ENCODE measurements at places on chromosomes 12 and 14.

DNA sequence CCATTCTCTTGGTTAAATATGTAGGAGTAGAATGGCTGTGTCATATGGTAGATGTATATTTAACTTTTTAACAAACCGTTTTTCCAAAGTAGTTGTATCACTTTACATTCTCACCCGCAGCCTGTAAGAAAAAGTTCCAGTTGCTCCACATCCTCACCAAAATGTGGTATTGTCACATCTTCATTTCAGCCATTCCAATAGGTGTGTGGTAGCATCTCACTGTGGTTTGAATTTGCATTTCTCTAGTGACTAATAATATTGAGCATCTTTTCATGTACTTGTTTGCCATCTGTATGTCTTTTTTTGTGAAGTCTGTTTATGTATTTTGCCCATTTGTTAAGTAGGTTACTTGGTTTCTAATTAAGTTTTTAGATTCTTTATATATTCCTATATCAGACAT, 78.6 kb downstream of the TBK1 start:
- no peak for DNase-seq

DNA sequence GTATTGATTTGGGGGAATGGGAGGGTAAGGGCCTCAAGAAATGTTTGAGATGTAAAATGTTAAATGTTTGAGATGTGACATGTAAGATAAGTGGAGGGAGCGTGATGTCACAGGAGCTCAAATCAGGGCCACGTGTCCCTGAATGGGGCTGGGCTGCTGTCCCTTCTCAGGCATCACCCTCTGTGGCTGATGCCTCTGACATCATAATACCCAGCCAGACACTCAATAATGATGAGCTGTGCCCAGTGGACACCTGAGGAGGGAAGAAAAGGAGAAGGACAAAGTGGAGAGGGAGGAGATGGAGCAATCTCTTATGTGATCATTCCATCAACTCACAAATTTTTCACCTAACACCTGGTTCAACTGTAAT, 120.8 kb downstream of the SAMD4A start:
- DNase-seq, result no peak

GRCh38 chr12:111887926-111888745, 46.1 kb downstream of the MAPKAPK5 start:
- no peak for DNase-seq

GRCh38 chr12:30095511-30095910, 311.8 kb upstream of the TMTC1 start:
- no peak for DNase-seq

GRCh38 chr12:80472911-80473500, 29.0 kb downstream of the PTPRQ start:
- no peak for DNase-seq

- no peak for DNase-seq
Observed at GRCh38 chr14:77032491-77032843, 4.0 kb upstream of the IRF2BPL start.

GRCh38 chr12:13318231-13319015, 121.9 kb downstream of the EMP1 start:
- no peak for DNase-seq

DNA sequence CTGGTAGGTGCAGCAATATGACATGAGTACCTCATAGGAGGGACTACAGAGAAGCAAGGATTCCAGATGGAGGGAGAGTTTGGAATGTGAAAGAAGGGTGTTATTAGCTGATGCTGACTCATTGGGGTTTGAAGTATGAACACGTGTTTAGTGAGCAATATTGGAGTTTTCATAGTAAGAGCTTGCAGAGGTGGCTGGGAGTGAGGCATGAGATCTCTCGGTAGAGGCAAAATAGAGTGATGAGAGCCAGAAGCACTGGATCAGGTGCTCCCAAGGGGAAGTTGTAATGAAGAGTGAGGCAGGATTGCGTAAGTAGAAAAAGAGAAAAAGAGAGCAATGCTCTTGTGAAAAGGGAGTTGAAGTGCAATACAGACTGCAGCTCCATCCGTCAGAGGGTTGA, 42.1 kb downstream of the MGST1 start:
- no peak for DNase-seq

DNA sequence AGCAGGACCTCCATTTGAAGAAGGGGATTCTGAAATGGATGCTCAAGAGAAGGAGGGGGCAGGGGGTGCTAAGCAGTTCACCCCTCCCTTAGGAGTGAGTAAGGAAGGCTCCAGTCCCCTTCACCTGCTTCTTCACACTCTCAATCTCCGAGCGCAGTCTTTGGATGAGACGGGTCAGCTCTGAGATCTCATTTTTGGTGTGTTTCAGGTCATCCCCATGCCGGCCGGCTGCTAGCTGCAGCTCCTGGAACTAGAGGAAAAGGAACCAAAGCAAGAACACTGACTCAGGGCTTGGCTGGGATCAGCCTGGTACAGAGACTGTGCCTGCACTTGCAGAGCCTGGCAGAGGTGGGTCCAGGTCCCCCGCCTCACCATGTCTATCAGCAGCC, 7.3 kb downstream of the KRT73 start:
- DNase-seq, result no peak

DNA sequence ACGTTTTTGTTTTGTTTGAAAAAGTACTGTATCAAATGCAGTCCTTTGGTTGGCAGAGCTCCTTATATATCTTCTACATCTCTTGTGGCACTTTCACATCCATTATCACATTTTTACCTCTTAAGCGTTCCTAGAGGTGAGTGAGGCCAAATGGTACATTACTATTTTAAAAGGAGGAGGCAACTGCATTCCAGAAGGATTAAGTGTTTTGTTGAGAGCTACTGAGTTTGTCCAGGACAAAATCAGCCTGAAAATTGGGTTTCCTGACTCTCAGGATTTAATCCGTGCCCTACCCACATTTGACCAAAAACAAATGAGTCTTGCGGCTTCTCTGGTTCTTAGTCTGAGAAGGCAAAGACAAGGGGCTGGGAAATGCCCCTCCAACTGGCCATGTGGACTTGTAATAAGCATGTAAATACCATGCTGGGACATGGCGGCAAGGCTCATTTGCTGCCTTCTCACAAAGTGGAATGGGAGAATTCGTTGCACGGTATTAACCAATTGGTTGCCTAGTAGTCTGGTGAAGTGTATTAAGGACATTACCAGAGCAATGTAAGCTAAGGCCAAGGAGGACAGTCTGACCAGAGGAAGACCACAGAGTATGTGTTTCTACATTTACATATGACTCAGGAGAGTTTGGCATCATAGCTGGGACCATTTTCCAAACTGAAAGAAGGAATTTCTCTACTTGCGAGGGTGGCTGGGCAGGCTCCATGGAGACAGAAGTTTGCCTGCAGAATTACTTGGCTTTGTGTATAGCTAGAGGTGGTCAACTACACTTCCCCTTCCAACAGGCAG, 175.8 kb upstream of the PLXNC1 start:
- no peak for DNase-seq

DNA sequence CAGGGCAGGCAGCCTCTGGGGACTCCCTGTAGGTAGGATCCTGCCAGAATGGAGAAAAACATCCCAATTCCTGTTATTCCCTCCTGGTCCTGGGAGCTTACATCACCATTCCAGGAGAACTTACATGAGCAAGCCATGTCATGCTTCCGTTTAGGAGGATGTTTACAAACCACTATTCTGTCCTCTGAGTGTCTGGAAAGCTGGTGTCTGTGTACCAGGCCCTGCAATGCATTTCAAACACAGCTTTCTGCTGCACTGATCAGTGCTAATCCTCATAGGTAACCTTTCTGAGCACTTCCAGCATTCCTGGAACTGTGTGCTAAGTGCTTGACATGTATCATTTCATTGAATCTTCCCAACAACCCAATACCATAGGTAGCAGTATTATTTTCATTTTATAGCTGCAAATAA, 19.8 kb upstream of the MAP1LC3B2 start:
- DNase-seq, result no peak

DNA sequence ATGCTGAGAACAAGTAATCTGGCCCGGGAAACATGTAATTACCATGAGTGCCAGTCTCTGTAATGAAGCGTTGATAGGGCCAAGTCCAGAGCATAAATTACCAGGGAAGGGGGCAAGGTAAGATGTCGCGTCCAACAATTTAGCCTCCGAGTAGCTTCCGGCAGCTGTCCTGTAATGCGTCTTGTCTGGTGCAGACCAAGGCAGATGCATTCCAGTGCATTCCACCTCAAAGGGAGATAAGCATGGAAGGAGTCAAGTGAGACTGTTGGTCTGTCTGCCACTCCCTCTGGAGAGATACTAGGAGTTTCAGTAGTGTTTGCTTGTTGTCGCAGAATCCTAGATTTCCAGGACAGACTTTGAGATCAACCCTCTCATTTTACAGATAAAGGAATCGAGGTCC, 218.3 kb downstream of the AACS start:
- DNase-seq, result no peak

GRCh38 chr12:2035431-2036055, 17.2 kb upstream of the CACNA1C start:
- no peak for DNase-seq

- DNase-seq, result peak; percentile 89
Observed at GRCh38 chr12:108803428-108804105, 53.8 kb downstream of the SSH1 start.

DNA sequence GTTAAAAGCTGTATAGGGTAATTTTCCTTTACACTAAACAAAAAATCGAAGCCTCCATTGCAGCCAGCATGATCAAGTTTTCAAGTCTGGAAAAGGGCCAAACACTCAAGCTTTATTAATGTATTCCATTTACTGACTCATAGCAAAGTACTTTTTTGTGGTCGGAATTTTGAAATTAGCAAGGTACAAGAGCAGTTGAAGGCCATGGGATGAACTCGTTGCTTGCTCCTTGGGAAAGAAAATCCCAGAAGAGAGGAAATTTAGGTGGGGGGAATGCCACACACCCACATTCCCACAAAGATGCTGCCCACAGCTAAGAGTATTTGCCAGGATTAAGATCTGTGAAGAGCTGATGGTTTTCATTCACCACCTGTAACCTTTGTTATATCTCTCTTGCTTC, 333.7 kb downstream of the EGLN3 start:
- no peak for DNase-seq

DNA sequence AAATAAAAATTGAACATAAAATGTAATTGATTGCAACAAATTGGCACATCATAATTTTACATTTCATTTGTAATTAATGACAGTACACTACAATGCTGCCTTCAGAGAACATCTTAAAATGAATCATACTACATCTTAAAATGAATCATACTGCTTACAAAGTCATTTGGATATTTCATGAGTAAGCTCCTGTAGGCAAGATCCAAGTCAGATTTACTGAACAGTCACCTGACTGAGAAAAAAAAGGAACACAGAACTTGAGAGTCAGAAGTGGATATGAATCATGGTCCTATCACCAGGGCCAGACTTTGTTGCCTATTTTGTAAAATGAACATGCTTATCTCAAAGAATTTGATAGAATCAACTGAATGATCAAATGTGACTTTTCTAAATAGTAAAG, 32.7 kb upstream of the FBLN5 start:
- no peak for DNase-seq

DNA sequence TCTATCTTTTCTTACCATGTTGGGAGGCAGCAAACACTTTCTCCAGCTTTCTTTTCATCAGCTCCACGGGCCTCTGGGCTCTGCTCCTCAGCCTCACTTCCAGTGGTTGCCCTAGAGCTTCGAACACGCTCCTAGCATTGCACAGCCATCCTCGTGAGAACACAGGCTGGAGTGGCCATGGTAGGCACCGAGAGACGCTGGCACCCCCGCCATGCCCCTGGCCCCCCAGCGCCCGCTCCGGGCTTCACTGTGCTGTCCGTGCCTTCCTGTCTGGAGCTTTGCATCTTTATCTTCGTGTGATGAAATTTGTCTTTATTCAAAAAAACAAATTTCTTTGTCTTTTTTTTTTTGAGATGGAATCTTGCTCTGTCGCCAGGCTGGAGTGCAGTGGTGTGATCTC, 352.2 kb downstream of the TMEM121 start:
- DNase-seq, result no peak

DNA sequence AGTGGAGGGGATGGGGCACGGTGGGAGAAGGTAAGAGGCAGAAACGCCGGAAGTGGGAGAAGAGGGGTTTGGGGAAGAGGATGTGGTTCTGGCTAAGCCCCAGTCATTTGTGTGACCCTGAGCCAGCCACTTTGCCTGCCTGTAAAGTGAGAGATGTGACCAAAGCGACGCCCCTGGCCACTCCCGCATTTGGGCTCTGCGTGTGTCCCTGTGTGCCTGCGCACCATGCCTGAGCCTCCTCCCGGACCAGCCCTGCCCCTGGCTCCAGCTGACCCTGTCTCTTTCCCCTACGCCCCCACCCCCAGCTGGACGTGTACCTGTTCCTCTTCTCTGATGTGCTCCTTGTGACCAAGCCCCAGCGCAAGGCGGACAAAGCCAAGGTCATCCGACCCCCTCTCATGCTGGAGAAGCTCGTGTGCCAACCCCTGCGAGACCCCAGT, 8.0 kb downstream of the PLEKHG6 start:
- DNase-seq, result no peak

DNA sequence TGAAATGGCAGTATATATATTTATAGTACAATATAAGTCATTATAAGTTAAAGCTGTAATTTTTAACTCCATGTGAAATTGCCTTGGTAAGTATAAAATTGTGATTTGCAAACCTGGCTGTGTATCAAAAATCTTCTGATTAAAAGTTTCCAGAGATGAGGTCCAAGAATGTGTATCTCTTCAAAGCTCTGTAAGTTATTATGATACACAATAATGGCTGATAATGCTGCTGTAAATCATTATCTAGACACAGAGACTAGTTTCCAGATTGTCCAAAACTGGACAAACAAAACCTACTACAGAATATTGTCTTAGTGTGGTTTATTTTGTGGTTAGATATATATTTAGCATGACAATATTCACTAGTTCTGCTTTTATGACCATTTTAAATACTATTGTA, 514.8 kb downstream of the SLC6A15 start:
- no peak for DNase-seq

DNA sequence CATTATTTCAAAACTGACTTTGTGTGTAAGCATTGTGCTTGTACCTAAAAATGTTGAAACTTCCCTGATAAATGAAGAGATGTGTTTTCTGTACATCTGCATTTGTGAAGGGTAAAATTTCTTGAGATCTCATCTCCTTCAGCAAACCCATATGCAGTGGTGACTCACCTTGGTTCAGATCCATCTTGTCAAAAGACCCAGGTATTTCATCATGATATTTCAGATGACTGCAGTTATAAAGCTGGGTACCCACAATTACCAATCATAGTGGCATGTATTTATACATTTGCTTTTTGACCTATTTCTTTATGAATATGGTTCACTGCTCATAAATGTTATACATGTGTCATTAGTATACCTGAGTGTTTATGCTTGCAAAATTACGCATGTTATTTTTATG, 1213.6 kb downstream of the GALC start:
- no peak for DNase-seq

DNA sequence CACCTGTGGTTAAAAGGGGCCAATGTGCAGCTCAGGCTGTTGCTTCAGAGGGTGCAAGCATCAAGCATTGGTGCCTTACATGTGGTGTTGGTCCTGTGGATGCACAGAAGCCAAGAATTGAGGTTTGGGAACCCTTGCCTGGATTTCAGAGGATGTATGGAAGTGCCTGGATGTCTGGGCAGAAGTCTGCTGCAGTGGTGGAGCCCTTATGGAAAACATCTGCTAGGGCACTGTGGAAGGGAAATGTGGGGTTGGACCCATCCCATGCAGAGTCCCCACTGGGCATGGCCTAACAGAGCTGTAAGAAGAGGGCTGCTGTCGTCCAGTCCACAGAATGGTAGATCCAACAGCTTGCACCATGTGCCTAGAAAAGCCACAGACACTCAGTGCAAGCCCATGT, 36.6 kb downstream of the PCNX1 start:
- DNase-seq, result no peak
